ENCODE measurements at places on chromosomes 2 and 18. TPM values are rescaled to one million over a fixed set of nuclear protein-coding genes. Genes with fewer than 3 reads are reported as not detected.

GRCh38 chr2:226699321-226699720 is 100.3 kb downstream of the IRS1 start:
- peak; percentile 38 for DNase-seq

DNA sequence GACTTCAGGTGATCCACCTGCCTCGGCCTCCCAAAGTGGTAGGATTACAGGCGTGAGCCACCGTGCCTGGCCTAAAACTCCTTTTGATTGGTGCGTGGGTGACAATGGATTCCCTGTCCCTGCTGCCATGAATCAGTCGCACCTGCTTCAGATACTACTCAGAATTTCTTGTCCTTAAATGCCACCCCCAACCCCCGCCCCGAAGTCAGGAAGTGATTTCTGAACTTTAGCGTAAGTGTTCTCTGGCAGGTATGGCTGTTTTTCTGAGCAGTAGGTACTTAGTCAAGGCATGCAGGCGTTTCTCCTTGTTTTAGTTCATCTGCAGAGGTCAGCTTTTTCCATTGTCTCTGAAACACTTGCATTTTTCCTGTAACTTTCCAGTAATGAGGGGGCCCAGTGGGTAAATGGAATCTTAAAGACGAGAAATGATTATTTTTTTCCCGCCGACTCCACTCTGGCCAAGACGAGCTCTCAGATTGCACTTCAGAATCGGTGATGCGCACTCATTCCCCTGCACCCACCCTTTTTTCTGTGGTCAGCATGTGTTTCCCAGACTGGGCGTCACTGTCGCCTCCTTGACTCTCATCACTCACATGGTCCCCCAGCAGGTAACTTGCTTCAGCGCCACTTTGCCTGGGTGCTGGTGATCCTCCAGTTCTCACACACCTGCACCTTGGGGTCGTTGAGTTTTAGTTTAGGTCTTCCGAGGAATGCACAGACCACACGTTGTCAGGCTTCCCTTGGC is 179.7 kb downstream of the GBX2 start:
- DNase-seq, result no peak

DNA sequence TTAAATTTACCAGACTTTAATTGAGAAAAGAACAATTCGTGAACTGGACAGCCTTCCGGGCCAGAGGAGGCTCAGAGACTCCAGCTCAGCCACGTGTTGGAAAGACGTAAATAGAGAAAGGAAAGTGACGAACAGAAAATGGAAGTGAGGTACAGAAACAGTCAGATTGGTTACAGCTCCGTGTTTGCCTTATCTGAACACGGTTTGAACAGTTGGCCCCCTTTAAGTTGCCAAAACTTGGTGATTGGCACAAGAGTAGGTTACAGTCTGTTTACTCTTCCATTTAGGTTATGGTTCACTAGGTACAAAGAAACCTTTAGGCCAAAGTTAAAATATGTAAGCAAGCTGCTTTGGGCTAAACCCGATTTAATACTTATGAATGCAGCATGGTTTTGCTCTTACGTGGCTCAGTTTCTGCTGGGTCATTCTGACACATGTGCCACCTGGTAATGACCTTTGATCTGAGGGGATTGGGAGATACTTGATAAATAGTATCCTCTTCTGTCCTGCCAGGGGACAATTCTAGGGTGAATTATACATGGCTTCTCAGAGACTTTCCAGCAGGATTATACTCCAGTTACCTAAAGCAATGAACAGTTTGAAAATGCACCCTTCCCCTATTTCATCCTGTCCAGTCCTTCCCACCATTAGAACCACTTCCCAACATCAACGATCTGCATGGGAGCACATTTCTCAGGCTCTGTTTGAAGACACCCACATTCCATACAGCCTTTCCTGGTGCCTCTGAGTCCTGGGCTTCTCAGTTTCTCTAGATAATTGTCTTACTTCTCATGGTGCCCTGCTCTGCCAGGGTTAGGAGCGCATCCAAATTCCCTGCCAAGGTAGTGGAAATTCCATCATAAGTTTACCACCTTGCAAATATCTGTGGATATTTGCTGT is 65.1 kb upstream of the TGIF1 start:
- DNase-seq, result no peak

The FBLN7 gene
- total RNA-seq, result 2.9 TPM

The NOSTRIN gene
- total RNA-seq, result 44.5 TPM

The SLC30A3 gene
- total RNA-seq, result not detected

The LRRTM1 gene
- total RNA-seq, result 0.68 TPM

- DNase-seq, result no peak
Observed at GRCh38 chr18:54690198-54690597, 99.2 kb downstream of the DYNAP start.

DNA sequence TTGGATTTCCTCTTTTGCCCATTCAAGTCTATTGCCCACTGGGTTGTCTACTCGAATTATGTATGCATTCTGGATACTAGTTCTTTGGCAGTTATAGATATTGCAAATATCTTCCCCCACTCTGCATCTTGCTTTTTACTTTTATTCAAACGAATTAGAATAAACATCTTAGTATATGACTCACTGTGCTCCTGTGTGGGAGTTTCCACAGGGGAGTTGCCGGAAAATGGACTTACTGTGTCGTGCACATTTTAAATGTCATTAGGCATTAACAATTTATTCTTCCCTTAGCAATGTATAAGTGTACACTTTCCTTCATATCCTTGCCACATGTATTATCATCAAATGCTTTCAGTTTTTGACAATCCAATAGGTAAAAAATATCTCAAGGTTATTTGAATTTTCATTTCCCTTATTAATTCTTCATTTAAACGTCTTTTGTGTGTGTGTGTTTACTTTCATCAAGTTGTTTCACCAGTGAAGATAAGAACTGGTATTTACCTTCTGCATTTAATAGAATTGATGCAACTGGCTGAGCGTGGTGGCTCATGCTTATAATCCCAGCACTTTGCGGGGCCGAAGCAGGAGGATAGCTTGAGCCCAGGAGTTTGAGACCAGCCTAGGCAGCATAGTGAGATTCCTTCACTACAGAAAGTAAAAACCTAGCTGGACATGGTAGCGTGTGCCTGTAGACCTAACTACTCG is 4.6 kb upstream of the UGT1A5 start:
- no peak for DNase-seq

DNA sequence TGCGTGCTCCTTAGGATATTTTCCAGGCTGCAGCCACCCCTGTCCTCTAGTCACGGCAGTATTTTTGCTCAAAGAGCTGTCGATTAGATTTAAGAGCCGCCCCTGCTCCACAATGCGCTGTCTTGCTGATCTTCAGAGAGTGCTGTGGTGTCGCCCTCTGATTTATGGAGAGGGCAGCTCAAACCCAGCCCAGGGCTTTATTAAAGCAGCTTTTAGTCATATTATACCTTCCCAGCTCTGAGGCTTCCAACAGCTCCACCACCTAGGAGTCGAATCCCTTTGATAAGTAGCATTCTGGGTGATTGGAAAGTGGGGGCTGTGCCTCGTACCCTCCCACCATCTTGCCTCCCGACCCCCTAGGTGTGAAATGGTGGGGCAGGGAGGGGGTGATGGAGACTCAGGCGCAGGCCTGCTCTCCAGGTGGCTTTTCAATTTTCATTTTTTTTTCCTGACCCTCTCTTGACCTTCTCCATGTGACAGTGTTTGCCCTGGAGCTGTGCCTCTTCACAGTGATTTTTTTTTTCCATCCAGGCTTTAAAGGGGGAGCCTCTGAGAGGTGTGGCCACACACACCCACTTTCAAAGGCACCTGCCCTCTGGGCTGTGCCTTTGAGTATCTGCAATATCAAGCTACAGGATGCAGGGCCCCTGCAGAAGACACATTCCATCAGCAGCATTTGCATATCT is 53.1 kb upstream of the NRP2 start:
- DNase-seq, result no peak

The CCDC74A gene
- total RNA-seq, result not detected

DNA sequence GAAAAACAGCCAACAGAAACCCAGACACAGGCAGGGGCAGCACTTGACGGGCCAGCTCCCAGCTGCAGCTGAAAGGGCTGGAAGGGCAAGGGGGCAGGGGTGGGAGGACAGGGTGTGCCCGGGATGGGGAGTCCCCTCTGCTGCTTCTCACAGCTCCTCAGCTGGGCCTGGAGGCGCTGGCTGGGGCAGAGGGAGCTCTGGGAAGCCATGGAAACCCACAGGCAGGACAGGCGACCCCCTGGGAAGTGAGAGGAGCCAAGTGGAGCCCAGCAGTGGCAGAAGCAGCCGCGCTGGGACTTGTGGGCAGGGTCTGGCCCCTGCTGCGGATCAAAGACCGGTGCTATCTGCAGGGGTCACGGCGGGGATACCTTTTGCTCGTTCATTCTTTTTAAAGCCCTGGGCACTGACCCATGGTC is 20.7 kb downstream of the OTOF start:
- DNase-seq, result no peak

DNA sequence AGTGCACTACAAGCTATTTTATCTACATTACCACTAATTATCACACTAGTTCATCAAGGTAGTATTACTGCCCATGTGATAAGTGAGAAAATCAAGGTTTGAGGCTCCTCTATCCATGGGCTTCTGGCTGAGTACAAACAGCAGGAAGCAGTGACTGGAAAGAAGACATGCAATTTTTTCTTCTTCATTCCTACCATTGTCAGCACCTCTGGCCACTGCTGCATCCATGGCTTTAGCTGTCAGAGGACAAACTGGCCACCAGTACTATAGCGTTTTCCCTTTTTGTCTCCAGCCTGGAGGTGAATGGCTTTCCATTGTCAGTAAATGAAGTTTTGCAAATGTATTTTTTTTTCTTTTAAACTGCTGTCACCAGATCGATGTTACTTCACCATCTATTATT is 674.9 kb downstream of the LRP1B start:
- no peak for DNase-seq

DNA sequence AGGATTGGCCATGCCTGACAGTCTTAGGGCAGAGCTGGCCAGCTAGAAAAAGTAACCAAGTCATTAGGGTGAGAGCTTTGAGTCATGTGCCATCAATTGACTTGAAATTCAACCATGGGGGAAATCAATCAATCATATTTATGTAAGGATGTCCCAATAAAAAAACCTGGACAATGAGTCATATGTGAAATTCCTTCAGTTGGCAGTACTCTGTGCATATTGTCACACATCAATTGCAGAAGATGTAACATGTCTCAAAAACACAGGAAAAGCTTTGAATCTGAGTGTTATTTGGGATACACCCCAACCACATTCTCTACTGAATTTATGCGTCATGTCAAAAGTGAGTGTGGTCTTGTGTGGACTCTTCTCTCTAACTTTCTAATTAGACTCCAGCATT is 1004.1 kb upstream of the NRXN1 start:
- DNase-seq, result no peak

The NYAP2 gene
- not detected for total RNA-seq

DNA sequence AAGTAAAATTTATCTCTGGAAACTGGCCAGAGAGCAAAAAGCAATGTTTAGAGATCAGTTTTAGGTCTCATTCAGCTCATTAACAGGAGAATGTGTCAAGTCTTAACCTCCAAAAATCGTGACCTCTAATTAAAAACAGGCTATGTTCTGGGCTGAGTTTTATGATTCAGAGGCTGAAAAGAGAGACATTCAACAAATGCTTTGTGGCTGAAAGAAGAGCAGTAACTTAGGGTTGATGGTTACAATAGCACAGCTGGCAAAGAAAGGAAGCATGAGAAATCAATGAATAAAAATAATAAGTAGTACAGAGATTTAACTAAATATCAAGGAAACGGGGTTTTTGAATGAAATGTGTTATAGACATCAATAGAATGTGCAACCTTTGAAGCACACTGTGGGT is 13.1 kb downstream of the TGIF1 start:
- no peak for DNase-seq

GRCh38 chr18:59141294-59142068 is 1.8 kb downstream of the SEC11C start:
- no peak for DNase-seq

DNA sequence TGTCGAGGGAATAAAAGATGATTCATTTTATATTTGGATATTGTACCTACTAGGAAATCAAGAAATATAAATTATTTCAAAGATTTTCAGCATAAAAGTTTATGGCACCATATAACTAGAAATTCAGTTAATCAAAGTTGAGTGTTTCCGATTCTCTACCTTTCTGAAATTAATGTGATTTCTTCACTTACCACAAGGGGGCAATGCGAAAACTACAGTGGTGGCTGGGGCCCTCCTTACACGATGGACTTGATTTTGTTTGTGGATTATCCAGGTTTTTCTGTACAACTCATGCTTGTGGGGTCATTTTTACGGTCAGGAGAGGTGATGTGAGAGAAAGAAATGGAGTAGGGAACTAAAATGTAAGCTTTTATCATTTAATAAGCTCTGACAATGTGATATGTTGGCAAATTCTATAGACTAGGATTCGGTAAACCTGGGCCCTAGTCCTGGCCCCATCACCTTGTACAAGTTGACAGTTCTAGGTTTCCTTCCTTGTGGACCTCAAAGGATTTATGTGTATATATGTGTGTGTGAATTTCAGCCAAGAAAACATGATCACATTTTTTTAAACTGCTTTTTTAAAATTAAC is 47.6 kb downstream of the G6PC2 start:
- DNase-seq, result no peak

- no peak for DNase-seq
Observed at GRCh38 chr2:238817891-238818290, 30.0 kb upstream of the TWIST2 start.

The RGPD4 gene
- not detected for total RNA-seq

DNA sequence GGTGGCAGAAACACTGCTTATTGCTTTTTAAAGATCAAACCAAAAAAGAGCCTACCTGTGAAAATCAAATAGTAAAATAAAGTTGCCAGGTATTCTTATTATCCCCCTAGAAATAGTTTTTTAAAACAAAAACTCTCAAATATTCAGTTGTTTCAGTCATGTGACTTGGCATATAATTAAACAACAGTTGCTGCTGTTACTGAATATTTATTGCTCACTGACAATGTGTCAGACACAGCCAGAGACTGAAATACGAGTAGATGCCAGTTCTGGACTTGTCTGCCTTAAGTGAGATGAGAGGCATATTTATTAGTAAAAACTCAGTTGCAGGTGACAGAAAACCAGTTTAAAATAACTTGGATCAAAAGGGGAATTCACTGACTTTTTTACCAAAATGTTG is 106.0 kb upstream of the RAB12 start:
- no peak for DNase-seq

DNA sequence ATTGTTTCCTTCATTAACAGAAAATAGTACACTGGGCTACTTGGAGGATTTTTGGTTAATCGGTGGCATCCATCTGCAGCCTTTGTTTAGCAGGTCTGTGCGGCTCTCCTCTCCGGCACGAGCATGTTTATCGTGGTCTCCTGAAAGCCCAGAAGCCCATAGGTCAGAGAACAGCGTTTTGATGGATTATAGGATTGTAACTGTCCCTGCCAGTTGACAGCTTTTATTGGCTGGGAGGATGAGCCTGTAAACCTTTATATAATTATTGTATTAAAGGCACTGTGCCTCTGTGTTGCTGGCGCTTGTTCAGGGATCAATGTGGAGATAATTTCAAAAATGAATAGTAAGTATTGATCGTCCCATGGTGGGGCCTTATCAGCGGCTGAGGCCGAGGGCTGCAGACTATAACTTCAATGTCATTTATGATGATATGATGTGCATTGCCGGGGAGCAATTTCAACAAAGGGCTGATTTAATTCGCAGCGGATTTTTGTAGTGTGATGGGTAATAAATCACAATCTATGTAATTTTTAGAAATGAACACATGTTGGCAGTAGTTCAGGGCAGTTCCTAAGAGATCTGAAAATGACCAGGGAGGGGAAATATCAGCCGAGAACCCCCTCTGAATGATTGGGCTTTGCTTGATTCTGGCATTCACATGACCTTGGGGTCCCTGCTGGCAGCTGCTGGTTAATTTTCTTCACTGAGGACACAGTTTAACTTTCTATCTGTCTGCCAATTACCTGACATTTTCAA is 736.1 kb downstream of the GALR1 start:
- no peak for DNase-seq

The PLGLB2 gene
- 6.2 TPM for total RNA-seq
